HS-27A (cell line): ENCODE measurements at places on chromosomes 5 and 9.
A peak's percentile ranks its signal among the peaks of the same experiment; 100 is the strongest.

DNA sequence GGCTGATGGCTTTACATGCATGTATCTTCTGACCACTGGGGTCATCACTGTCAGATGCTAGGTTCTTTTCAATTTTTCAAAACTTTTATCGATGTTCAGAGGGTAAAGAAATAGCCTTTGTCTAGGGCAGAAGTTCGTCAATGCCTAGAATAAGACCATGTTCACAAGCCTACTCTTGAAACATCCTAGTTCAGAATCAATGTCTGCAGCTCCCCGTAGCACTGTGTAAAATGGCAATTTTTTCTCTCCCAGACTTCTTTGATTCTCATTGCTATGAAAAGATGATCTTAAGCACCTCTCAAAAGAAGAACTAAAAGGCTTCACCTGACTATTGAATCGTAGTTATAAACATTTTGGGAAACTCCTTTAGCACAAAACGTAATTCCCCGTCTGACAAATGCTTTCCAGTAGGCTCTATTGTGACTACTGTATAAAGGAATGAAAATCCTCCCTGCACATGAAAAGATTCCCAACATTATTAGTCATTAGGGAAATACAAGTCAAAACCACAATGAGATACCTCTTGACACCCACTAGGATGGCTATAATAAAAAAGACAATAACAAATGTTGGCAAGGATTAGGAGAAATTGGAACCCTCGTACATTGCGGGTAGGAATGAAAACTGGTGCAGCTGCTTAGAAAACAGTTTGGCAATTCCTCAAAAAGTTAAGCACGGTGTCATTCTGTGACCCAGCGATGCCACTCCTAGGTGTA lies 263.5 kb downstream of the ARHGAP26 start:
- DNase-seq, result peak; percentile 71

GRCh38 chr5:142777099-142777498 lies 6.9 kb downstream of the ARHGAP26 start:
- no peak for DNase-seq

DNA sequence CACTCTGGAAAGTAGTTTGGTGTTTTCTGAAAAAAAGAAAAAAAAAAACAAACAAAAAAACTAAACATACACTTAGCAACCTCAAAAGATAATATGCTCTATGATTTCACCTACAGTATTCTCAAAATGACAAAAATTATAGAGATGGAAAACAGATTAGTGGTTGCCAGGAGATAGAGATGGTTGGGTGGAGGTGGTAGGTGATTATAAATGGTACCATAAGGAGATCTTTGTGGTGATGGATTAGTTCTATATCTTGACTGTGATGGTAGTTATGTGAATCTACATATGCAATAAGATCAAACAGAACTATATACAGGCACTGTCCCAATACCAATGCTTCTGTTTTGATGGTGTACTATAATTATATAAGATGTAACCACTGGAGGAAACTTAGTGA lies 32.0 kb downstream of the PTBP3 start:
- DNase-seq, result no peak

DNA sequence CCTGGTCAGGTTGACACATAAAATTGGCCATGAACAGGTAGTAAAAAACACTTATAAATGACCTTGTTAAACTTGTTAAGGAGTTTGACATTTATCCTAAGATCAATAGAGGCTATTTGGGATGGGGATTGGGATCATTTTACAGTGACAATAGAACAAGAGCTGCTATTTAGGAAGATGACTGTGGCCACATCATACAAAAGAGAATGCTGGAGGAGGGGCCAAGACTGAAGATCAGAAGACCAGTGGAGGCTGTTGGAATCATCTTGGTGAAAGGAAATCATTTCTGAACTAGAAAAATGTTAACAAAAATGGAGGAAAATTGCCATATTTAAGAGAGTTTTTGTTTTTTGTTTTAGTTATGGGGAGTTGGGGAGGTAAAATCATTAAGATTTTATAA lies 304.8 kb upstream of the TLE4 start:
- DNase-seq, result no peak
